ENCODE measurements at places on chromosomes 16 and 17.

- DNase-seq = no peak
- peaks cover 10% of the 10 kb centered on the region for H3K4me1 ChIP-seq
- H3K27ac ChIP-seq = no peak overlapping the region
- no peaks in the 10 kb centered on the region for H3K36me3 ChIP-seq
These were observed 42.9 kb upstream of the TNRC6C start for GRCh38 chr17:77915594-77916021.

GRCh38 chr16:89511374-89511773 lies 3.2 kb downstream of the SPG7 start:
- no peaks in the 10 kb centered on the region for H3K27me3 ChIP-seq
- peaks cover 53% of the 10 kb centered on the region for H3K36me3 ChIP-seq
- H3K4me1 ChIP-seq = peaks cover 2% of the 10 kb centered on the region
- DNase-seq = no peak

DNA sequence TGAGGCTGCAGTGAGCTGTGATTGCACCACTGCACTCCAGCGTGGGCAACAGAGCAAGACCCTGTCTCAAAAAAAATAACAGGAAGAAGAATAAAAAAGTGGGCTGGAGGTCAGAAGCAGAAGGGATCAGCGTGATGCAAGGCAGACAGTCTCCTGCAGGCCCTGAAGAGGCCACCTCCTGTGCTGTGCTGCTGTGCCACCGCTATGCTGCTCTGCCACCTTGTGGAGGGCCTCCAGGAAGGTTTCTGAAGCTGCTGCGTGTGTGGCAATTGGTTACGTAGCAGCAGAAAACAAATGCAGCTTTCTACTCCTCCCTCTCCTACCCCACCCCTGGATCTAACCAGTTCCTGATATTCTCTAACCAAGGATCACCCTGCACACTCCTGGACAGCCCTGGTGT lies 815.5 kb downstream of the KCNJ18 start:
- H3K27me3 ChIP-seq = no peaks in the 10 kb centered on the region
- H3K27ac ChIP-seq = no peak overlapping the region
- no peak overlapping the region for H3K4me3 ChIP-seq
- no peaks in the 10 kb centered on the region for H3K4me1 ChIP-seq

- no peak overlapping the region for H3K27ac ChIP-seq
- no peak for DNase-seq
- H3K36me3 ChIP-seq = no peaks in the 10 kb centered on the region
- H3K27me3 ChIP-seq = no peaks in the 10 kb centered on the region
These were observed 12.5 kb upstream of the PRPSAP1 start for GRCh38 chr17:76366247-76366646.

- no peak overlapping the region for H3K27ac ChIP-seq
- H3K36me3 ChIP-seq = peaks cover 37% of the 10 kb centered on the region
- DNase-seq = no peak
- H3K4me3 ChIP-seq = no peak overlapping the region
- peaks cover 3% of the 10 kb centered on the region for H3K4me1 ChIP-seq
These were observed 8.8 kb downstream of the RSAD1 start for GRCh38 chr17:50487213-50488096.

GRCh38 chr17:32350666-32351418 lies 885 bp downstream of the ZNF207 start:
- no peaks in the 10 kb centered on the region for H3K27me3 ChIP-seq
- peak overlapping the region; percentile 100 for H3K4me3 ChIP-seq
- peaks cover 8% of the 10 kb centered on the region for H3K36me3 ChIP-seq
- DNase-seq = peak; percentile 55

- no peak overlapping the region for H3K27ac ChIP-seq
- peaks cover 16% of the 10 kb centered on the region for H3K27me3 ChIP-seq
- no peaks in the 10 kb centered on the region for H3K4me1 ChIP-seq
- no peak for DNase-seq
These were observed 24.2 kb upstream of the TMC5 start for GRCh38 chr16:19393226-19394111.

GRCh38 chr17:968812-969730 lies 10.5 kb downstream of the NXN start:
- no peaks in the 10 kb centered on the region for H3K36me3 ChIP-seq
- no peak overlapping the region for H3K4me3 ChIP-seq
- DNase-seq = no peak
- peaks cover 21% of the 10 kb centered on the region for H3K27me3 ChIP-seq

DNA sequence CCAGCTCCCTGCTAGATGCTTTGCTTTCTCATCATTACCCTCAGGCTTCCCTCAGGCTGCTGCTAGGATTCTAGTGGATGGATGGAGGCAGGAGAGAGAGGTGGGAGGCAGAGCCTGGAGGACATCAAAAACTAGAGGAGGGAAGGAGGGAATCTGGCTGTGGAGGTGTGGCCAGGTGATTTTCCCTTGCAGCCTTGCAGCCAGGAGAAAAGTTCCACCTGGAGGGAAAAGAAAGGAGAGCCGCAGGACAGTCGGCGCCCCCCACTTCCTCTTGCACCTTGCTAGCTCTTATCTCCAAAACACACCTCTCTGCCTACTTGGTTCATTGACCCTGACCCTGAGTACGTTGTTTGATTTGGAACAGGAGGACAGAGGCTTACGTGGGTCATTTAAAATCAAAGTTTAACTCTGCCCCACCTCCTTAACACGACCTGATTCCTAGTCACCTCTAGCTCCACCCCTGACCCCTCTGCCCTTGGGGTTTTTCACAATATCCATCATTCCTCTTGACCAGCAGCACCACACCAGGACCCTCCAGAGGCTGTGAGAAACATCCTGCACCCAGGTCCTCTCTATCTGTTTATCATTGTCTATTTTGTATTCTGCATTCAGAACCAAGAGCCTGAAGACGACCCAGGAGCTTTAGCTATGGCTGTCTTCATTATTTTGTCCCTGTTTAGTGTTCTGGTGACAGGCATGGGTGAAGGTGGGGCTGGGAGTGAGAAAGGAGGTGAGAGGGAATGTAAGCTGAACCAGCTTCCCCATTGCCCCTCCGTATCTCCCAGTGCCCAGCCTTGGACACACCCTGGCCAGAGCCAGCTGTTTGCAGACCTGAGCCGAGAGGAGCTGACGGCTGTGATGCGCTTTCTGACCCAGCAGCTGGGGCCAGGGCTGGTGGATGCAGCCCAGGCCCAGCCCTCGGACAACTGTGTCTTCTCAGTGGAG lies 15.9 kb downstream of the AOC3 start:
- no peak overlapping the region for H3K27ac ChIP-seq
- H3K36me3 ChIP-seq = peaks cover 2% of the 10 kb centered on the region
- DNase-seq = no peak
- peaks cover 22% of the 10 kb centered on the region for H3K27me3 ChIP-seq
- no peaks in the 10 kb centered on the region for H3K4me1 ChIP-seq

- H3K4me1 ChIP-seq = peaks cover 85% of the 10 kb centered on the region
- DNase-seq = no peak
- peak overlapping the region; percentile 83 for H3K4me3 ChIP-seq
- H3K27me3 ChIP-seq = no peaks in the 10 kb centered on the region
- peak overlapping the region; percentile 99 for H3K27ac ChIP-seq
These were observed 36.2 kb downstream of the SMG6 start for GRCh38 chr17:2267354-2267753.

DNA sequence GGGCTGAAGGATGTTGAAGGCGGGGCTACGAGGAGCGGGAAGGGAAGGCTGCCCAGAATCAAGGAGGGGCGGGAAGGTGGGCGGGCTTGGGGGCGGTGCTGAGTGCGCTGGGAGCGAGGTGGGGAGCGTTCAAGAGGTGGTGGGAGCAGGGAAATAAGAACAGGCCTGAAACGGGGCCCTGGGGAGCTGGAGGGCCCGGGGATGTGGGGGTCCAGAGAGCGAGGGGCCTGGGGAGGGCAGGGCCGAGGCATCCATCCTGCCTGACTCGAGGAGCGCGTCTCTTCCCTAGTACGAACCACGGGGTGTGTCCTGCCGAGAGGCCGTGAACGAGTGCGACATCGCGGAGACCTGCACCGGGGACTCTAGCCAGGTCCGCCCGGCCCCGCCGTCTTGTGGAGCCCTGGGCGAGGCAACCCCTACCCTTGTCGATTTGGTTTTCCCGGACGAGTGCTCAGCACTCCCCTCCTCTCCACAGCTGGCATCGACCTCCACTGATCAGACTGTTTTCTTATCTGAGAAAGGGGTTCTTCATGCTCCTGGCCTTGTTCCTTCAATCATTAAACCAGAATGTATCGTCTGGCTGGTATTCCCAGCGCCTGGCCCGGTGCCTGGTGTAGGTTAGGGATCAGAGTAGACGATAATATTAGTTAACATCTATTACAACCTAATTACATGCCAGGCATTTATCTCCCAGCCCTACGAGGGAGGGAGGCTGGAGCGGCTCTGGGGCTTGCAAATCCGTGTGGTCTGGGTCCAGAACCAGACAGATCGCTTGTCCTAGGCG lies 17.2 kb downstream of the ADAM11 start:
- no peaks in the 10 kb centered on the region for H3K36me3 ChIP-seq
- no peaks in the 10 kb centered on the region for H3K27me3 ChIP-seq
- H3K4me1 ChIP-seq = peaks cover 23% of the 10 kb centered on the region
- peak overlapping the region; percentile 88 for H3K4me3 ChIP-seq
- peak; percentile 92 for DNase-seq

- H3K36me3 ChIP-seq = no peaks in the 10 kb centered on the region
- H3K4me1 ChIP-seq = peaks cover 93% of the 10 kb centered on the region
- DNase-seq = peak; percentile 59
- H3K4me3 ChIP-seq = peak overlapping the region; percentile 93
- H3K27ac ChIP-seq = peak overlapping the region; percentile 94
These were observed 46.1 kb downstream of the CYTH1 start for GRCh38 chr17:78735832-78736525.

- H3K36me3 ChIP-seq = no peaks in the 10 kb centered on the region
- no peak overlapping the region for H3K4me3 ChIP-seq
- peaks cover 11% of the 10 kb centered on the region for H3K4me1 ChIP-seq
- H3K27me3 ChIP-seq = no peaks in the 10 kb centered on the region
These were observed 110.8 kb upstream of the SMURF2 start for GRCh38 chr17:64772845-64773299.

DNA sequence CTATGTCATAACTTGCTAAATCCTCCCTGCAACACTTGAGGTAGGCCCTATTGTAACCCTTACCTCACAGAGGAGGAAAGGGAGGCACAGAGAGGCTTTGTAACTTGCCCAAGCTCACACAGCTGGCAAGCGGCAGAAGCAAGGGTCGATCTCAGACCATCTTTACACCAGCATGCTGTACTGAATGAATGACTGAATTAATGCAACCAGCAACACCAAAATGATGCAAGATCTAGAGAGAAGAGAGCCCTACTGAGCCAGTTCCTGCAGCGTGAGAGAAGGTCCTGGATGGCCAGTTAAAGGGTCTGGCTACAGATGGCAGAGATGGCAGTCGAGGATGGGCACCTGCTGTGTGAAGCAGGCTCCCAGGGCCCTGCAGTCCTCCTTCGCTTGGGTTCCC lies 8.2 kb upstream of the KLHL36 start:
- no peaks in the 10 kb centered on the region for H3K27me3 ChIP-seq
- peaks cover 49% of the 10 kb centered on the region for H3K4me1 ChIP-seq
- H3K36me3 ChIP-seq = no peaks in the 10 kb centered on the region

- DNase-seq = no peak
- peaks cover 47% of the 10 kb centered on the region for H3K4me1 ChIP-seq
- peak overlapping the region; percentile 85 for H3K4me3 ChIP-seq
- no peak overlapping the region for H3K27ac ChIP-seq
- no peaks in the 10 kb centered on the region for H3K27me3 ChIP-seq
- H3K36me3 ChIP-seq = peaks cover 60% of the 10 kb centered on the region
These were observed 46.1 kb downstream of the PRMT7 start for GRCh38 chr16:68356919-68357286.

- no peaks in the 10 kb centered on the region for H3K4me1 ChIP-seq
- H3K27ac ChIP-seq = no peak overlapping the region
- H3K27me3 ChIP-seq = no peaks in the 10 kb centered on the region
- no peak overlapping the region for H3K4me3 ChIP-seq
These were observed 789.9 kb upstream of the KIF2B start for GRCh38 chr17:53032861-53033271.

GRCh38 chr16:7025616-7026190 lies 306.9 kb upstream of the RBFOX1 start:
- H3K4me3 ChIP-seq = no peak overlapping the region
- no peak overlapping the region for H3K27ac ChIP-seq
- DNase-seq = no peak

GRCh38 chr16:4321286-4322120 lies 5.6 kb downstream of the GLIS2 start:
- no peak for DNase-seq
- H3K4me3 ChIP-seq = no peak overlapping the region
- H3K36me3 ChIP-seq = no peaks in the 10 kb centered on the region
- peaks cover 7% of the 10 kb centered on the region for H3K27me3 ChIP-seq
- H3K27ac ChIP-seq = no peak overlapping the region

DNA sequence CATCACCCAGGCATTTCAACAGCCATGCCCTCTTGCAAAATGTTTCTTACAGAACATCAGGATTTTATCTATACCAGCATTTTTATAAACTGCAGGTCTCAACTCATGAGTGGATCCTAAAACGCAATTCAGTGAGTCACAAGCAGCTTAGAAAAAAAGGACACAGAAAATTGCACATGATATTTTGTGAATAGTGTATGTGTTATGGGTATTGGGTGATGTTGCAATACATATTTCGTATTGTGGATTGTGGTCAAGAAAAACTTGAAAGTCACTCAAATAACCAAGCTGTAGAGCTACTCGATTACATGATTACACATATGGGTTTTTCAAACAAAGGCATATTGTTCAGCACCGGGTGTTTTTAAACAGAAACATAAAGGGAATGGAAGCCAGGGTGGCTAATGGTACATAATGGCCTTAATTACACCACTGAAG lies 1.4 kb downstream of the WIPI1 start:
- peaks cover 2% of the 10 kb centered on the region for H3K36me3 ChIP-seq
- peak overlapping the region; percentile 80 for H3K4me3 ChIP-seq
- no peak overlapping the region for H3K27ac ChIP-seq

DNA sequence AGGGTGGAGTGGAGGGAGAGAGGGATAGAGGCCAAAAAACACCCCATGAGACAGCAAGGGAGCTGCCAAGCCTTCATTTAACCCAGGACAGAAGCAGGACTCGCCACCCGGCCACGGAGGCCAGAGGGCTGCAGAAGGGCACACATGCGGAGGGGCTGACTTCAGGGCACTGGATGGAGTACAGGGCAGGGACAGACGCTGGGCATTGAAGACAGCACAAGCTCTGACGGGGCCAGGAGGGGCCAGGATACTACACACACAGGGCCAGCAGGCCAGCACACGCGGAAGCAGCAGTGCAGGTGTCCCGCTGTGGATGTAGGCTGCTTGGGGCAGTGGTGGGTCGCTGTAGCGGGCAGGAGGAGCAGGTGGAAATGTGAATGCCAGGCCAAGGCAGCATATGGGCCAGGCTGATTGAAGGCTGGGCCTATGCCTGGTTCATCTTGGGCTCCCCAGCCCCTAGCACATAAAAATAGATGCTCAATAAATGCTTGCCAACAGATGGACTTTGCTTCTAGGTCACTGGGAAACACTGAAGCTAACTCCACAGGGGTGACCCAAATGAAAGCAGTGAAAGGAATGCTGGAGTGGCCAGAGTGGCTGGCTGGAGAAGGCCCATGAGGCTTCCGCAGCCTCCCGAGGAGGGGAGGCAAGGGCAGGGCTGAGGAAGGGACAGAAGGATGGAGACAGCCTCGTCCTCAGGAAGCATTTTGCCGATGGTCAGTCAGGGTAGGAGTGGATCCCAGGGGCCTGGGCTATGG lies 61.6 kb downstream of the GNA13 start:
- H3K27me3 ChIP-seq = no peaks in the 10 kb centered on the region
- no peak overlapping the region for H3K4me3 ChIP-seq
- no peak overlapping the region for H3K27ac ChIP-seq
- no peak for DNase-seq
- no peaks in the 10 kb centered on the region for H3K36me3 ChIP-seq
- peaks cover 1% of the 10 kb centered on the region for H3K4me1 ChIP-seq
